ENCODE measurements at places on chromosomes 4 and X.

- DNase-seq, result no peak
Observed at GRCh38 chr4:68342134-68342533, 7.8 kb downstream of the YTHDC1 start.

DNA sequence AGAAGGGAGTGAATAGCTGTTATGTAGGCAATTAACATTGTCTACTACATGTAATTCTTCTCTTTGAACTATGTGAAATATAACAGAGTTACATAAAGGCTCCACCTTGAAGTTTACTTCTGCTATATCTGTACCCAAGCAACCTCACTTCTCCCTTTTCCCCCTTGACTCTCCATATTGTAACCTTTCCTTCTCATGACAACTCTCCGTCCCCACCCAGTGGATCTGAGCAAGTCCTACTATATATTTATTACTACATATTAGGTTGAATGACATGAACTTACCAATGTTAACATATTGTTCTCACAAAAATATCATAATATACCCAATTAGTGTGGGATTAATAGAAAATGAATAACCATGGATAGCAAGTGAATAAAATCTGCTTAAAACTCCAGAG lies 93.2 kb upstream of the ATP8A1 start:
- no peak for DNase-seq

GRCh38 chrX:2484721-2485648 lies 15.8 kb downstream of the DHRSX start:
- DNase-seq, result no peak

DNA sequence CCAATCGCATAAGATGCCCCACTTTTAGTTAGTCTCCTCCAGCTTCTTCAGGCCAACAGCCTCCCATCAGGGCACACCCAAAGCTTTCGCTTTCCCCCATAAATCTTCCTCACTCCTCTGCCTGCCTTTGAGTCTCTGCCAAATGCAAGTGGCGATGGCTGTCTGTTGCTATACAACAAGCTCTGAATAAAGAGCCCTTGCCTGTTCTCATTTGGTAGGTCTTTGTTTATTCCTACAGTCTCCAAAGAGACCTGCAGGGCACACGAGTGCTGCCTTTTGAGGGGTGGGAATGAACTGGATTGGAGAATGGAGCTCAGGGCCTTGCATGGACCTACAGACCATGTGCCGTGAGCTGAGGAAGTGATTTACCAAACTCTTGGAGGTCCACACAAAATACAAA lies 52.2 kb upstream of the SOD3 start:
- DNase-seq, result no peak

GRCh38 chrX:130861462-130861861 lies 41.5 kb downstream of the ENOX2 start:
- DNase-seq, result no peak

DNA sequence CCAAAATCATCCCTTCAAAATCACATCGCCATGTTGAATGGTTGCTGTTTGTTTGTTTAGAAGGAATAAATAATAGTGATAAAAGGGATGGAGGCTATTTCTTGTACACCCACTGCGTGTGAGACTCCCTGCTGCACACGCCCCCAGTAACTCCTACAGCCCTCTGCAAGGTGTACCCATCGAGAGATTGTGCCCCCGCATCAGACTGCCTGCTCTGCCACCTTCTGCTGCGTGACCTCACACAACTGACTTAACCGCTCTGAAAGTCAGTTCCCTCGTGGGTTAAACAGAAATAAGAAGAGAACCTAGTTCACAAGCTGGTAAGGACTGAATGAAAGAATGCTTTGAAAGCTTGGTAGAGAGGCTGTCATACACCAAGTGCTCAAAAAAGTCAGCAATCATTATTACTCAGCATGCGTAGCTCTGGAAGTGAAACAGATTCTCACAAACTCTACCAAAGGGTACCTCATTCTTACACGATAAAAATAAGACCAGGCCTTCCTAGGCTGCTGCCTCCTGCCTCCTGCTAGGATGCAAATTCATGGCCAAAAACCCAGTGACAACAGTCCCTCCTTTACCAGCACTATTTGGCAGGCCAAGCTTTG lies 147.1 kb downstream of the CPEB2 start:
- no peak for DNase-seq

DNA sequence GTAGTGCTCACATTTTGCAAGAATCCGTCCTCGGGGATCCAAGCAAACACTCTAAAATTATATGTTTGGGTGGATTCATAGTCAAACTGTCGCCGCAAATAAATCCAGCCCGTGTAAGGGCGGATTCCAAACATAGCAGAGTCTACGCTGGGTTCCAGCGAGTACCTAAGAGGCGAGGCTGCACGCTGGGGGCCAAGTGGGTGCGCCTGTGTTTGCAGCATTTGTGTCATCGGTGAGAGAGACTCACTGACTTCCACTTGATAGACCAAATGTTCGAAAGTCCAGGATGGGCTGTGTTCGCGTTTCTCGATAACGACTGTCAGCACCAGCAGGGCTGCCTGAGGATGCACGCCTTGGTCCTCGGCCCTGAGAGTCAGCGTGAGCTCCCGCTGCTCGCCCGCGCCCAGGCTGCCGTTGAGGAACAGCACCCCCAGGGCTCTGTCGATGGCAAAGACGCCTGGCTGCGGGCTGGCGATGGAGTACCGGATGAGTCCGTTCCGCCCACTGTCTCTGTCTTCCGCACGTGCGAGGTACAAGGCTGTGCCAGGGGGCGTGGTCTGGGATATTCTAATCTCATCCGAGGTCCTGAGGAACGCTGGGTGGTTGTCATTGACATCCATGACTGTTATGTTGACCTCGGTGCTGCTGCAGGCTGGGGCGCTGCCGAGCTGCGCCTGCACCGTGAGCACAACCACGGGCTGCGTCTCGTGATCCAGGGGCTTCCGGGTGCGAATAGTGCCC lies 158.7 kb downstream of the DCHS2 start:
- DNase-seq, result no peak

DNA sequence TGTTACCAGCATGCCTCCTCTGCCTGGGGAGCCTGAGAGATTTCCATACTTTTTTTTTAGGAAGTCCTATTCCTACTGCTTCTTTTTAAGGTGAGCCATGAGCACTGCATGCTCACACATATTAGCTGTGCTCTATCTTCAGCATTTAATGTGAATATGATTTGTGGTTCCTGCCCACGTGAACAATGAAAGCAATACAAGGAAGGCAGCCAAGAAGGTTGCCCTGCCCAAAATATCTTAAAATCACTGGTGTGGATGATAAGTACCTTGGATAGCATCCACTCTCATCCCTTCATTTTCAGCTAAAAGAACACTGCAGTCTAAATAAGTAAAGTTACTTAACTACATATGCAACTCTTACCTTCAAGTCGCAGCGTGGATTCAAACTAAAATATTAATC lies 607.5 kb downstream of the PACRGL start:
- DNase-seq, result no peak

GRCh38 chrX:84322083-84322827 lies 134.3 kb upstream of the RPS6KA6 start:
- no peak for DNase-seq

GRCh38 chr4:67456577-67457196 lies 88.6 kb downstream of the CENPC start:
- DNase-seq, result no peak

- no peak for DNase-seq
Observed at GRCh38 chrX:44884944-44885343, 12.0 kb downstream of the KDM6A start.

- DNase-seq, result no peak
Observed at GRCh38 chr4:152512483-152512882, 23.4 kb downstream of the FBXW7 start.

DNA sequence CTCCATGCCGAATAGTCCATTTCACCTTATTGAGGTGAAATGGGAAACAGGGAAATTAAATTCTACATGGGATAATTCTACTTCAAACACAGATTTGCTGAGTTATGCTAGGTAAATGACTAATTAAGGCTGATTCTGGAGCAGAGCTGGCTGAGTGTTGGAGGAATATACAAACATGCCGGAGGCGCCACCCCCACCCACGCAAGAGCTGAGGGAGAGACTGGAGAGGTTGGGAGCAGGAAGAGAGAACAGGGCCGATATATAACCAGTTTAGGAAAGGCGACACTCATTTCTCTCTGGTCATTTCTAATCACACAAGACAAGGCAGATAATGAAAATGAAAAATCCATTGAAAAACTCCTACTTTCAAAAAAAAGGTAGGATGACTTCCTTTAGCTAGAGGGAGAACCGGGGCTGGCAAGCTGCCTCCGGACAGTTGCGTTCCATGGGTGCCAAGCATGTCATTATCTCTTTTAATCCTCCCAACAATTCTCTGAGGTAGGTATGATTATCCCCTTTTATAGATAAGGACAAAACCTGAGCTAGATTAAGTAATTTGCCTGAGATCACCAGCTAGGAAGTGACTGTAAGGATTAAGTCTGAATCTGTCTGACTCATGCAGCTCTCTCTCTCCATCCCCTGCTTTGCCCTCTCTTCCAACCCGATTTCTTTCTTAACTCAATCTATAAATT lies 27.6 kb upstream of the CFAP299 start:
- no peak for DNase-seq

DNA sequence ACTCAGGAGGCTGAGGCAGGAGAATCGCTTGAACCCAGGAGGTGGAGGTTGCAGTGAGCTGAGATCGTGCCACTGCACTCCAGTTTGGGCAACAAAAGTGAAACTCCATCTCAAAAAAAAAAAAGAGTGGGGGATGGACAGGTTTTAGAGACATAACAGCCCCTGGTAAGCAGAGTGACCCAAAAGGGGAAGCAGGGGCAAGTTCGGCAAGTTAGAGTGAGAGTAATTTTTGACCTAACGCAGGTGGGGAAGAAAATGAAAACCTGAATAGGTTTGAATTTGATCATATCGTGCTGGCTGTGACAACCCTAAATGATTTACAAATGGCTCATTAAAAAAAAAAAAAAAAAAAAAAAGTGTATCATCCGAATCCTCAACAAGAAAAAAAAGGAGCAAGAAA lies 25.7 kb upstream of the TMEM131L start:
- no peak for DNase-seq

DNA sequence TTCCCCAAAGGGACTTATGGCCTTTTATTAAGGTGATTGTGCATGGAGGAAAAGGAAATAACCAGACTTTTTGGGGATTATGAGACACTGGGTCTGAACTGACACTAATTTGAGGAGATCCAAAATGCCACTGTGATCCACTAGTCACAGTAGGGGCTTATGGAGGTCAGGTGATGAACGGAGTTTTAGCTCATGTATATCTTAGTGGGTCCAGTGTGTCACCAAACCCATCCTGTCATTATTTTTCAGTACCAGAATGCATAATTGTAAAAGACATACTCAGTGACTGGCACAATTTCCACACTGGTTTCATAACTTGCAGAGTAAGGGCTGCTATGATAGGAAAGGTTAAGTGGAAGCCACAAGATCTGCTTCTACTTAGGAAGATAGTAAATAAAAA lies 131.3 kb downstream of the RTL3 start:
- DNase-seq, result no peak

GRCh38 chr4:165756836-165757235 lies 116.2 kb upstream of the TLL1 start:
- DNase-seq, result no peak

- no peak for DNase-seq
Observed at GRCh38 chr4:1290165-1290977, 680 bp downstream of the MAEA start.

DNA sequence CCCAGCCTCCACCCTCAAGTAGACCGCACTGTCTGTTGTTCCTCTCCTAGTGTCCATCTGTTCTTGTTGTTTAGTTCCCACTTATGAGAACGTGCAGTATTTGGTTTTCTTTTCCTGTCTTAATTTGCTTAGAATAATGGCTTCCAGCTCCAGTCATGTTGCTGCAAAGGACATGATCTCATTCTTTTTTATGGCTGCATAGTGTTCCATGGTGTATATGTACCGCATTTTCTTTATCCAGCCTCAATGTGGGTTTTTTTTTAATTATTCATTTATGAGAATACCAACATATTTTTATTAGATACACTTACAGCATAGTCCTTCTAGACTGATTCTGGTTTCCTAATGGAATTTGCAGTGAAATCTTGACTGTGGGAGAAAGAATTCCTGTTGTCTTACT lies 1.3 kb downstream of the VMA21 start:
- no peak for DNase-seq

DNA sequence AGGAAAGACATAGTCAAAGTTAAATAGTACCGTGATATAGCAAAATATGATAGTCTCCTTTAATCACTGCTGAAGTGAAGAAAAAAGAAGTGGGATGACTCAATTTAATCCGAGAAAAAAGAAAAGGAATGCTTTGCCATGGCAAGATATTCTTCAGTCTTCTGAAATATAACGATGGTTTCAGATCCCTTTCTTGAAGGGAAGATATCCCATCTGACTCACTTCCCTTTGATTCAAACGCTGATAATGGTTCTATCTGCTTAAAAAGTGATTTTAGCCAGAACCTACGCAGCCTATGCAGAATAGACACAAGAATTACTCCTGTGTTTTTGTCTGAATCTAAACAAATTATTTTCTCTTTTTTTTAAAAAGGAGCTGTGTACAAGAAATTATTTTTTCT lies 68.1 kb upstream of the FTHL17 start:
- DNase-seq, result no peak

DNA sequence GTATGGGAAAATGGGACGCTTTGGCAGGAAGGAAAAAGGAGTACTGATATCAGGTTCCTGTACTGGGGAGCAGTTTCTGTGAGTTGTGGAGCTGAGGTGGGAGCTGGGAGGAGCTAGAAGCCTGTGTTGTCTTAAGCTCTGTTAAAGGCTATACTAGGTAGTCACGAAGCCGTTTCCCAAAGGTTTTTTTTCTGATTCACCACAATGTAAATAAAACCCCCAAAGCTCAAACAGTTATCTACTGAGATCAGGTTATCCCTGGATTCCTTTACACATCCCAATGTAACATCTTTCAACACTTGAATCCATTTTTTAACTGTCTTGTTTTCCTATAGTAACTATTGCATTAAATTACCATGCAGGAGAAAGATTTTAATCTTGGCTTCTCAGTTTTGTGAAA lies 297.4 kb upstream of the SFRP2 start:
- no peak for DNase-seq

- no peak for DNase-seq
Observed at GRCh38 chr4:73631565-73632226, 11.5 kb upstream of the RASSF6 start.

DNA sequence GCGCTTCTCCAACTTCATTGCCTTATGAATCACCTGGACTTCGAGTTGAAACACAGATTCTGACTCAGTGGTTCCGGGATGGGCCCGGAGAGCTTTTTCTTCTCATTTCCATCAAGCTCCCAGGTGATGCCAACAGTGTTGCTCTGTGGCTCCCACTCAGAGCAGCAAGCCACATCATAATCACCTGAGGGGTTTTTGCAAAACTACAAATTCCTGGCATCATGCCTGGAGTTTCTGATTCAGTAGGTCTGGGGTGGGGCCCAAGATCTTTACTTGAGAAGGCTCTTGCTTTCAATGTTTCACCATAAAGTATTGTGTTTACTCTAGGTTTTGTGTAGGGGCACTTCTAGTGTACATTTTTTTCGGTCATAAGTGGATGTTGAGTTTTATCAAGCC lies 7.0 kb downstream of the MTM1 start:
- DNase-seq, result no peak

GRCh38 chr4:31111790-31112189 lies 391.6 kb downstream of the PCDH7 start:
- no peak for DNase-seq
